Lower leg skin (tissue), 4 donors: ENCODE measurements at places on chromosomes 7 and 10. TPM values are rescaled to one million over a fixed set of nuclear protein-coding genes. Genes with fewer than 3 reads are reported as not detected.

GRCh38 chr10:107013258-107014006, 151.1 kb downstream of the SORCS1 start:
- DNase-seq: no peak

DNA sequence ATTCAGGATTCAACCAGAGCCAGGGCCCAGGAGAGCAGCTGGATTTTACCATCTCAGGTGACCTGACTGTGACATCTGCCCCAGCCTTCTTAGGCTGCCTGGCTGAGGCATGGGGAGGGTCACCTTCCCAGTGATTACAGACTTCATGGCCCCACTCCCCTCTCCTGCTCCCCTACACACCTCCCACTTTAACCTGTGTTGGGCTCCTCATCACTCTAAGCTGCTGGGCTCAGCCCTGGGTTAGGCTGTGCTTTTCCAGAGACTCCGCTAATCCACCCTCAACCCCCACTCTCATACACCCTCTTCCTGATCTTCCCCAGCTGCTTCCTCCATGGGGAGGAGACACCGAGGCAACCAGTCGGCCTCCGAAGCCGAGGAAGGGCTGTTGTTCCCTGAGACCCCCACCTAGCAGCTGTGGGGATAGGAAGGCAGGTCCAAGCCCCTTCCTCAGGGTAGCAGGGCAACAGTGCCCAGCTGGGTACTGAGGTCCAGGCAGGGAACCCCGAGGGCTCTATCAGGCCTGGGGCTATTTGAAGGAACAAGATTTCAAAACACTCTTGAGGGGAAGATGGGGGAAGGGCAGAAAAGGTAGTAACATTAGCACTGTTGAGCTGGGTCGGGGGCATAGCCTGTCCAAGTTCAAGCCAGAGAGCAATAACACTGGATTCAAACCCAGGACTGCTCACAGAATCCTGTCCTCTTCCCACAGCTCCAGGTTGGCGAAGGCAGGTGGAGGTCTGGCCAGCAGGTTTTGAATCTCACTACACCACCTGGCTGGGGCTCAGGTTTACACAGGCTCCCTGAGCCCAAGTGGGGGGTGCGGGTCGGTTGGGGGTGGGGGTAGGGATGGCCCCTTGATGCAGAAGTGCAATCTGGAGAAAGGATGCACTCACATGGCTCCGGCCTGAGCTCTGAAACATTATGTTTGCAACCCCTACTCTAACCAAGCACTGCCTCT, 1.8 kb downstream of the IMPDH1 start:
- DNase-seq: no peak

- no peak for DNase-seq
Measured at GRCh38 chr7:157299613-157300368, 37.0 kb upstream of the DNAJB6 start.

DNA sequence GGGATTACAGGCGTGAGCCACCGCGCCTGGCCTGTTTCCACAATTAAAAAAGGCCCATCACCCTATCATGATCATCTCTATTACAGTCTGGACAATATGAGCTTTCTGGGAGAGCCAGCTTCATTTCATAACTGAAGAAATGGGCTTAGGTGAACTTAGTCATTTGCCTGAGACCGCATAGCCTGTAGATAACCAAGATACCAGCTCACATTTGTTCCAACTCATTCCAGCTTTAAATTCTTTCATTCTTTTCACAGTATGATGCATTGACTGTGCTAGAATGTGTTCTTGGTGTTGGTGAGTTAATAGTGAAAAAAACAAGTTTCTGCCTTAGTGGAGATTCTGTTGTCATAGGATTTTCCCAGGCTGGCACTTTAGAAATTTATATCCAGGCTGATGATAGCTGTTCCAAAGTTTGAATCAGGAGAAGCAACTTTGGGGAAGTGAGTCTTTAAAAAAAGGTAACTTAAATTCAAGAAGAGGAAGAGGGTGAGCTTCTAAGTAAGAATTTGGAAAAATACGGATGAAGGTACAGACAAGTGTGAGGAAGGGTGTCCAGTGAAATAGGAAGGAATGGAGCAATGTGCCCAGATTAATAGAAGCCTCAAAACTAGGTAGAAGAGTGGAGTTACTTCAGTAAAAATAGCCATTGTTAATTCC, 2.1 kb upstream of the H2AZ2 start:
- DNase-seq: no peak

GRCh38 chr7:137937202-137937560, 64.7 kb downstream of the CREB3L2 start:
- DNase-seq: no peak

DNA sequence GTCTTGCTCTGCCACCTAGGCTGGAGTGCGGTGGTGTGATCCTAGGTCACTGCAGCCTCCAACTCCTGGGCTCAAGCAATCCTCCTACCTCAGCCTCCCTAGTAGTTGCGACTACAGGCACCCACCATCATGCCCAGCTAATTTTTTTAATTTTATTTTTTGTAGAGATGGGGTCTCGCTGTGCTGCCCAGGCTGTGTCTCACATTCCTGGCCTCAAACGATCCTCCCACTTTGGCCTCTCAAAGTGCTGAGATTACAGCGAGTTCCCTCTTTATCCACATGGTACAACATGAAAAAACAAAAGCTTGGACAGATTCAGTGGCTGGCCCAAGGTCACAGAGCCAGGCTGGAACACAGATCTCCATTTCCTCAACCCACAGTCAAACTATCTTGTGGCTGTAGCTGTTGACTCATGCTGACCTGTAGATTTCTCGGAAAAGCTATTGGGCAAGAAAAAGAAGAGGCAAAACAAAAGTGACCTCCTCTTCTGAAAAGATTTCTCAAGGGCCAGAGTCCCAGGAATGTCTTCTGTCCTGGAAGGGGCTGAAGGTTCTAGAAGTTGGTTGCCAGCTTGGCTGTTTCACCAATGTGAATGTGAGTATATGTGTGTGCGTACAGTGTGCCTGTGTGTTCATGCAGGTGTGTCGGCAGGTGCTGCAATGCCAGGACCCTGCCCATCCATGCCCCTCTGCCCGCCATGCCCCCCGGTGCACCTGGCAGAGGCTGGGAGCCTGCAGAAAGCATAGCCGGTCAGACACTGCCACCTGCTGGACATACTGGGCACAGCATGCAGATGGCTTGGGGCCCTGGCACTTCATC, 28.4 kb downstream of the TMEM130 start:
- peak; percentile 91 for DNase-seq

DNA sequence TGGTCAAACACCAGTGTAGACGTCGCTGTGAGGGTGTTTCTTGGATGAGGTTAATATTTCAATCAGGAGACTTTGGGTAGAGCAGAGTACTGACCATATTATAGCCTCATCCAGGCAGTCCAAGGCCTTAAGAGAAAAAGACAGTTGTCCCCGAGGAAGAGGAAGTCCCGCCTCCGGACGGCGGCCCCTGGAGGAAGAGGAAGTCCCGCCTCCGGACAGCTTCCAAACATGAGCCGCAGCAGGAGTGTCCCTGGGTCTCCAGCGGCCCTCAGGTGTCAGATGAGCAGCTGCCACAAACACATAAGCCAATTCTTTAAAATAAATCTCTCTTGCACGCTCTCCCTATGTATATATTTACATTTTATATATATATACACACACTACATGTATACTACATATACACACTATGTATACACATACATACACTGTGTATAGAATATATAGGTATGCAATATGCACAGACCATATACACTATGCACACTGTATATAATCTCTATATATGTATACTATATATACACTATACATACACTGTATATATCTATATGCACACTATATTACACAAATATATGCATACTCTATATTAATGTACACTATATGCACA, 37.5 kb downstream of the PWWP2B start:
- DNase-seq: no peak

DNA sequence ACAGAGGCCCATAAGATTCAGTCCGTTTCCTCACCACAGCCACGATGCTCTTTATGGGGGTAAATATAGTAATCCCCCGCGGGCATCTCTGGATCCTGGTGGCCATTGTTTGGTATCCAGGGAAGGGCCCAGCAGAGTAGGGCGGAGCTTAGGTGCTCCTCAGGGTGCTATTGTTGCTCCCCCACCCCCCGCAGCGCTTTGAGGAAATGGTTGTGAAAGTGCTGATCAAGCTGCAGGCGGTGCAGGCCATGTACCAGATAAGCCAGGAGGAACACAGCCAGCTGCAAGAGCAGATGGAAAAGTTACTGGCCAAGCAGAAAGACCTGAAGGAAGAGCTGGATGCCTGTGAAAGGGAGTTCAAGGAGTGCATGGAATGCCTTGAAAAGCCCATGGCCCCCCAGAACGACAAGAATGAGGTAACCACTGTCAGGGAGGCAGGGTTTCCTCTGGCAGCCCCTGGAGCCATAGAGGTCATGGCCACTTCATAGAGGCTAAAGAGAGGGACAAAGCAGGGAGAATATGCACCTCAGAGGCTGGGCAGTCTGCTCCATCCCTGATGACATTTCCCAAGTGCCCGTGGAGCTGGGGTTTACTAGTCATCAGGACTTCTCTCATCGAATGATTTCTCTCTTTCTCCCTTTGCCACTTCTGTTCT, 17.6 kb upstream of the FLNC start:
- DNase-seq: no peak

DNA sequence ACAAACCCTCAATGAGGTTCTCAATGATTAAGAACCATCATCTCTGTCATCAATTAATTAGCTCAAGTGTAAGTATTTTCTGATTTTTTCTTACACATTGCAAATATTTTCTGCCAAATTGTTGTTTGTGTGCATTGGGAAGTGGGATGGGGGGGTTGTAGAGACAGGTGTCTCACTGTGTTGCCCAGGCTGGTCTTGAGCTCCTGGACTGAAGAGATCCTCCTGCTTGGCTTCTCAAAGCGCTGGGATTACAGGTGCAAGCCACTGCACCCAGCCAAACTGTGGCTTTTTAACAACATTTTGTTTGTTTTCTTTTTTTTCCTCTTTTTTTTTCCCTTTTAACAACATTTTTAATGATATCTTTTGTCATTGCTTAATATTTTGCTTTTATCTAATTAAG, 87.5 kb downstream of the AKR1D1 start:
- no peak for DNase-seq

- no peak for DNase-seq
Measured at GRCh38 chr10:60433684-60434083, 44.0 kb upstream of the ANK3 start.

DNA sequence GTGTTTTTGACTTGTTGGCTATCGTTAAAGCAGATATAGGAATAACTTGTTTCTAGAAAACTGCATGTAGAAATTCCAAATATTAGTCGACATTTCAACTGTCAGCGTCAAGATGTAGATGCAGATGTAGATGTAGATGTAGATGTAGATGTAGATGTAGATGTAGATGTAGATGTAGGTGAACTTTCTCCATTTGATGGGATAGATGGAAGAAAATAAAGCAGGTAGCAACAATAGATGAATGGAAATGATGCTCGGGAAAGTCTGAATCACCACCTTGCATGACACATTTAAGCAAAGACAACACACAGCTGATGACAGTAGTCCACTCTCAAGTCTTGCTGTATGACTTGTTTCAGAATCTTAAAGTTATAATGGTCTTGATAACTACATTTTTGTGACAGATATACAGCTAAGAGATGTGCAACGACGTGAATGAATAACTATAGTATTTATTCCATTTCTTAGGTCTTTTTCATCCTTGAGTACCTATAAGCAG, 53.5 kb downstream of the SND1 start:
- no peak for DNase-seq

GRCh38 chr10:73590881-73591799, at the start of gene USP54:
Gene USP54, minus strand, starts transcription at chr10:73591342. Its CDS starts 15,684 bp downstream, at chr10:73575658.
- no peak for DNase-seq

NAT16 gene
- total RNA-seq: not detected

PDZD7 gene
- 4.8 TPM for total RNA-seq

CDC14C gene
- not detected for total RNA-seq

FAM25G gene
- 88.8 TPM for total RNA-seq

CPA1 gene
- not detected for total RNA-seq

FOXK1 gene
- total RNA-seq: 30.4 TPM
